ENCODE measurements at places on chromosomes 7 and 10.

- no peak for DNase-seq
- no peak overlapping the region for H3K4me3 ChIP-seq
- H3K27ac ChIP-seq: no peak overlapping the region
- H3K4me1 ChIP-seq: no peaks in the 10 kb centered on the region
- H3K36me3 ChIP-seq: no peaks in the 10 kb centered on the region
- H3K27me3 ChIP-seq: no peaks in the 10 kb centered on the region
These were observed 40.3 kb upstream of the ARID5B start for GRCh38 chr10:61860964-61861758.

DNA sequence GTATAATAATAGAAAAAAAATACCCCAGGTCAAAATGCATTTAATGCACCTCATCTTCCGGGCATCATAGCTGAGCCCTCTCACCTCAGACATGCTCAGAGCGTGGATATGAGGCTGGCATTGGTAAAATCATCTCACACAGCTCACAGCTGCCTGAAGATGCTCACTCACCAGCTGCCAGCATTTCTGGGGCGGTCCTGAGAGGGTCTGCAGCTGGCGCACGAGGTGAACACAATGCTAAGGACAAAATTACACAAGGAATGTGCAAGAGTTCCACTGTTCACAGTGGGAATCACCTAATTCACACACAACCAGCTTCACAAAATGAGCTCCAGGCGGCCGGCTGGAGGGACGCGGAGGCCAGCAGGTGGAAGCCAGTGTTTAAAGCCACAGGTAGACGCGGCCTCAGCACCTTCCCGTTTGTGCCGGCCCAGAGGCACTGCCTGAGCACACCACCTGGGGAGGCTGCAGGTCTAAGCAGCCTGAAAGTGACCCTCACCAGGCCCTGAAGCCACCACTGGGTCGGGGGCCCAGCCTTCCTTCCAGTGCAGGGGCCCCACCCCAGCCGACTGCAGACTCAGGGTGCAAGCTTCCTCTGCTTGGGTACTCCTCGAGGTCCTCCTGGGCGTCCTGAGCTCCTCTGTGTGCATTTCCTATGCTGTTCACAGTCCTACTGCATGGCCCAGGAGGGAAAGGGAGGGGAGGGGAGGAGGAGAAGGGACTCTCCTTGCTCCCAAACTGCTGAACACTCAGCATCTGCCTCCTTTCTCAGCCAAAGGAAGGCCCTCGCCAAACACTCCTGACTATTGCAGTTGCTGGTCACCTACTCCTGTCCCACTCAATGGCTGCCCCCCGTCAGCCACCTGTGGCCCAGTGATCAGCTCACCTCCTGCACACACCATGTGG is 61.2 kb upstream of the FAM20C start:
- no peaks in the 10 kb centered on the region for H3K36me3 ChIP-seq
- H3K27me3 ChIP-seq: no peaks in the 10 kb centered on the region
- peaks cover 1% of the 10 kb centered on the region for H3K4me1 ChIP-seq
- no peak overlapping the region for H3K4me3 ChIP-seq

DNA sequence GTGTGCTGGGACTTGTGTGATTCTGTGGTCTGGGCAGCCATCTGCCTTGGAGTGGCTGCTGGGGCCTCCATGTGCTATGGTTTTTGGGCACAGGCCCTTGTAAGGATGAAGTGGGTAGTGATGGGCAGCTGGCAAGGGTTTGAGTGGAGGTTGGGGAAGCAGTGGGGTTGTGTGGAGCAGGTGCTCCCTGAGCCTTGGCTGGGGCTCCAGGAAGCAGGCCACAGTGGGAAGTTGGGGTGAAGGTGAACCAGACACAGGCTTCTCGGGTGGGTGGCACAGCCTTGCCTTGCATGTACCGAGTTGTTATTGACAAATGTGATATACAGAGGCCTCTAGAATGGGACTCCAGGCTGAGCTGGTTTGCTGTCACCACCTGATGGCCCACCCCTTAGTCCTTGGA is 82.3 kb downstream of the ADCY1 start:
- H3K36me3 ChIP-seq: no peaks in the 10 kb centered on the region
- no peak overlapping the region for H3K27ac ChIP-seq
- H3K4me3 ChIP-seq: no peak overlapping the region
- DNase-seq: no peak
- no peaks in the 10 kb centered on the region for H3K27me3 ChIP-seq

DNA sequence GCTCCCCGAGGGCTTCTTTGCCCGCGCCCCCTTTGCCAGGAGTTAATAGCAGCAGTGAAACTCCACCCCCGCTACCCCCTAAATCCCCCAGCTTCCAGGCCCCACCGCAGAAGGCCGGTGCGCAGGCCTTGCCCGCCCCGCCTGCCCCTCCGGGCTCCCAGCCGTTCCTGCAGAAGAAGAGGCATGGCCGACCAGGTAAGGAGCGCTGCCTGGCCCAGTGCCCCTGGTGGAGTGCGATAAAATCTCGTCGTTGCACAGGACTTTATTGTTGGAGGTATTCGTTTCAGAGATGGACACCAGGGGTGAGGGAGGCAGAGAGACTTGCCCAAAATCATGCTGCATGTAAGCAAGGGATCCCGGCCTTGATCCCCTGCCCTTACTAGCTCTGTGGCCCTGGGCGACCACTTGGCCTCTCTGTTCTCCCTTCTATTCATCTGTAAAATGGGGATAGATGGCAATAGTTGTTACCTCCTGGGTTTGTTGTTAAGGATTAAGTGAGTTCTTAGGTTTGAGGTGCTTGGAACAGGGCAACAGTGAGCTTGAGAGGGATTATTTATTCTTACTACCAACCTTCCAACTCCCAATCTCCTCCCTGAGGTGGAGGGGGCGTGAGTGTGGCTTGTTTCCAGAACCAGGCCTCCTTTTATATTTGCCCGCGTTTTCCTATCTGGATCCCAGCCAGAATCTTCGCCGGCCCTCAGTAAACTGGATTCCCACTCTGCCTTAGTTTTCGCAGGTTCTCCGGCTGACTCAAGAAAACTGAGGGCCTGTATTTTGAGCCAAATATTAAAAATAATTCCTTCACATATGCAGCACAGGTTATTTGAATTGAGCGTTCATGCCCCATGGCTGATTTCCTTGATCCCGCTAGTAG is 78.3 kb downstream of the WIPF3 start:
- H3K27ac ChIP-seq: no peak overlapping the region
- no peaks in the 10 kb centered on the region for H3K27me3 ChIP-seq
- peak overlapping the region; percentile 40 for H3K4me3 ChIP-seq

DNA sequence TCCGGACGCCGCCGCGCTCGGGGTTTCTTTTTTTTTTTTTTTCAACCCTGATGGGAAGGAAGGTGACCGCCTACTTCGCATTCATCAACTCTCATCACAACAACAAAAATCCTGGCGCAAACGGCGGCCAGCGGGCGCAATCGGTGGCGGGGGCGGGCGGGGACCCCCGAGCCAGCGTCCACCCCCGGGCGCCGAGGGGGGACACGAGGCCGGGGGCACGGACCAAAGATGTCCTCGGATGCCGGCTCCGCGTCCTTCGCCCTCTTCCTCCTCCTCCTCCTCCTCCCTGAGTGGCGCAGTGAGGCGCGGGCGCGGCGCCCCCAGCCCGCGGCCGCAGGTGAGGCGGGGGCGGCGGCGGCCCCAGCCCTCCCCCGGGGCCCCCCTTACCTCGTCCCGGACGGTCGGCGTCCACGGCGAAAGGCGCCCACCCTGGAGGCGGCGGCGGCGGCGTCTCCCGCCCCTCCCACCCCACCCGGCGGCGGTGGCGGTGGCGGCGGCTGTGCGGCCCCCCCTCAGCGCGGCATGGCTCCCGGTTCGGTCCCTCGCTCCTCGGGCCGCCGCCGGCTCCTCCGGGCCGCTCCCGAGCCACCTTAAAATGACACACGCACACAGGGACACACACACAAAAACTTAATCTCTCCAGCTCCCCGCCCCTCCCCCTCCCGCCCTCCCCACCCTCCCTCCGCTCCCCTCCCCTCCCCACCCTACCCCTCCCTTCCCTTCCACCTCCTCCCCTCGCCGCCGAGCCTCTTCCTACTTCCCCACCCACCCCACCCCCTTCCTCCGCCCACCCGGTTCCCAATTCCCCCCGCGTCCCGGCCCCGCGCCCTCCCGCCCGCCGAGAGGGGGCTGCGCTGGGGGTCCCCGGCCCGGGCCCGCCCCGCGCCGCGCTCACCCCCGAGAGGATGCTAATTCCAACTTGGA is at the start of gene CTBP2:
Gene CTBP2, minus strand, starts transcription at position 632 of the 924 bp plus-strand sequence.
- H3K27ac ChIP-seq: peak within 1 kb of the TSS; percentile 100
- H3K27me3 ChIP-seq: no peaks in the 10 kb centered on the region
- H3K4me3 ChIP-seq: peak within 1 kb of the TSS; percentile 98
- H3K36me3 ChIP-seq: no peaks in the 10 kb centered on the region

GRCh38 chr7:37259319-37259821 is 189.3 kb downstream of the ELMO1 start:
- H3K27ac ChIP-seq: no peak overlapping the region
- peaks cover 4% of the 10 kb centered on the region for H3K36me3 ChIP-seq
- H3K4me3 ChIP-seq: no peak overlapping the region
- no peak for DNase-seq
- no peaks in the 10 kb centered on the region for H3K27me3 ChIP-seq

DNA sequence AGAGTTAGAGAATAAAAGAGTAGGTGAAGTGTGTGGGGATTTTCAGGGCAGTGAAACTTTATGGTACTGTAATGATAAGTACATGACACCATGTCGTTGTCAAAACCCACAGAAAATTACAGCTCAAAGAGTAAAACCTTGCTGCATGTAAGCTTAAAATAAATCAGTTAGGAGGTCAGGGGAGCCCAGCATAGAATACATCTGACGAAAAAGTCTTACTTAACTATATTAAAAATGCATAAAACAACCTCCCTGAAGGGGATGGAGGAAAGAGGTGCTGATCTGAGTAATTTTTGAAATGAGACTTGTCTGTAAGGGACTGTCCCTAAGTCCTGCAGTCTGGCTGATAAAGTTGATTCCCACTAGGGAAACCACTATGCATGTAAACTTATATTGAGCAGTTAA is 49.8 kb upstream of the AKR1E2 start:
- H3K27ac ChIP-seq: no peak overlapping the region
- no peaks in the 10 kb centered on the region for H3K27me3 ChIP-seq
- no peak for DNase-seq
- H3K4me3 ChIP-seq: no peak overlapping the region
- no peaks in the 10 kb centered on the region for H3K4me1 ChIP-seq

DNA sequence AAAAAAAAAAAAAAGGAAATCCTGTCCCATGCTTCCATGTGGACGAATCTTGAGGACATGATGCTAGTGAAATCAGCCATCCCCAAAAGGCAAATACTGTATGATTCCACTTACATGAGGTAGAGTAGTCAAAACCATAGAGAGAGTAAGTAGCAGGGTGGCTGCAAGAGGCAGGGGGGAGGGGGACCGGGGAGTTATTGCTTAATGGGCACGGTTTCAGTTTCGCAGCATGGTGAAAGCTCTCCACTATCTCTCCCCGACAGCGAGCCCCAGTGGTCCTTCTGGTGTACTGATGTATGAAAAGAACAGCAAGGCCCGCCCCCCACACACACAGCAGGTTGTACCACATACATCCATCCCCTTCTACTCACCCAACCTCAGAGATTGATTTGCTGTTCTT is 32.8 kb downstream of the NOD1 start:
- H3K4me1 ChIP-seq: no peaks in the 10 kb centered on the region
- DNase-seq: no peak
- H3K4me3 ChIP-seq: no peak overlapping the region
- H3K27me3 ChIP-seq: no peaks in the 10 kb centered on the region

Data from neuronal stem cell (in vitro differentiated cells).